ENCODE measurements at places on chromosomes 2 and 18. TPM values are rescaled to one million over a fixed set of nuclear protein-coding genes. Genes with fewer than 3 reads are reported as not detected.

The STAM2 gene
- polyA plus RNA-seq: 13.6 TPM

The CCDC178 gene
- 1.5 TPM for polyA plus RNA-seq

The KCNF1 gene
- 0.68 TPM for polyA plus RNA-seq

The HTRA2 gene
- 37.3 TPM for polyA plus RNA-seq

The ZNF532 gene
- 53.8 TPM for polyA plus RNA-seq

The STARD6 gene
- not detected for polyA plus RNA-seq

The UGT1A4 gene
- polyA plus RNA-seq: 1.2 TPM

The RNU2-63P gene
- not detected for polyA plus RNA-seq

The EIF5B gene
- polyA plus RNA-seq: 28.9 TPM

The TEX44 gene
- polyA plus RNA-seq: not detected

The C2orf80 gene
- not detected for polyA plus RNA-seq

The IGFBP2 gene
- 162 TPM for polyA plus RNA-seq

The IL1RL2 gene
- 0.33 TPM for polyA plus RNA-seq

The SLC5A7 gene
- 0.95 TPM for polyA plus RNA-seq

GRCh38 chr2:12607971-12608370 lies 108.8 kb upstream of the TRIB2 start:
- no peak for DNase-seq

- DNase-seq: no peak
Measured at GRCh38 chr2:172089633-172090032, 4.3 kb downstream of the DLX1 start.

DNA sequence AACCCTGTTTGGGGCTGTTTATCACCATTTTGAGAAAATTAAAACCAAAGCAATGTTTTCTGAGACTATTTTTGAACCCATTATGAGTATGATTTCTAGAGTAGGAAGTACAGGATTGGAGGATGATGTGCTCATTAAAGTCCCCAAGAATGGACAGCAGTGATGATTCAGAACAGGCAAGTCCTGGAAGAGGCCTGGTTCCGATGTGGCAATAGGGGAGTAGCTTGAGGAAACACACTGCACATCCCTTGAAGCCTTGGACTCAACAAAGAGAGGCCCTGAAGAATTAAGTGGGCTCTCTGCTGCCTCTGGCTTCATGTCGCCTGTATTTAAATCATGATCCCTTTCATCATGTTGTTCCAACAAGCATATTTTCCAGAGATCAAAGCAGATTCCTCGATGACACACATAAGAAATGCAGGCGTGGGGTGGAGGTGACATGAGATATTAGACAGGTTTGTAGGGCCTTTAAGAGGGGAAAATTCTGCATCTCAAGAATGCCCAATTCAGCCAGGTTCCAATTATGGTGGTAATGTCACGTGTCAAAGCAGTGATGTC lies 242.2 kb downstream of the FHOD3 start:
- no peak for DNase-seq

- DNase-seq: peak; percentile 98
Measured at GRCh38 chr2:85772019-85772745, 18.4 kb downstream of the ATOH8 start.

GRCh38 chr18:35095983-35096676 lies 54.9 kb downstream of the MAPRE2 start:
- no peak for DNase-seq

DNA sequence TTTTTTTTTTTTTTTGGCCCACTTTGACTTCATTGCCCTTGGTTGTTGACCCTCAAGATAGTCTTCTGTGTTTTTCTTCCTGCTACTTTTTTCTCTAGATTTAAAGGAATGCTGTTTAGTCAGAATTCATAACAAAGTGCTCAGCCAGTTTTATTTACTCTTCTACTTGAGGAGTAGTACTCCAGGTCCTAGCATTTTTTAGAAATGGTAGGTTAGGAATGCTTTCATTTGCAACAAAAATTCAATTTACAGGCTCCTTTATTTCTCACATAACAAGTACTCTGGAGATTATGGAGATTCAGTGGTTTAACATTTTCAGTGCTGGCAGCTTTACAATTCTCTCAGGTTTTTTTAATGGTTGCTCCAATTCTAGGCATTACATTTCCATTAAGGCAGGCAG lies 58.2 kb downstream of the KIAA1328 start:
- no peak for DNase-seq

DNA sequence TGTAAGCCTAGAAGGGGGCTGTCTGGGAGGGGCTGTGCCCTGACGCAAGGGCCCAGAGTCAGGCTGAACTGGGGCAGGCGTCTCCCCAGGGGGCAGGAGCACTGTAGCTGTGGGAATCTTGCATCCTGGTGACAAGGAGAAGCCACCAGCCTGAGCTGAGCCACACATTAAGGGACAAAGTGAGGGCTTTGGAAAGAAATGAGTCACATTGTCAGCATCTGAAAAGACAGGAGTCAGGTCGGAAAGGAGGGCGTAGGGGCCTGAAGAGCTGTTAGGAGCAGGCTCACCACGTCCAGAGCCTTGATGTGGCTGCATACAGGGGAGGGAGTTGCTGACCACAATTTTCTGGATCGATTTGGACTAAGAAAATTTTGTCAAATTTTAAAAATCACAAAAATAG lies 298.6 kb downstream of the CYP26B1 start:
- no peak for DNase-seq

DNA sequence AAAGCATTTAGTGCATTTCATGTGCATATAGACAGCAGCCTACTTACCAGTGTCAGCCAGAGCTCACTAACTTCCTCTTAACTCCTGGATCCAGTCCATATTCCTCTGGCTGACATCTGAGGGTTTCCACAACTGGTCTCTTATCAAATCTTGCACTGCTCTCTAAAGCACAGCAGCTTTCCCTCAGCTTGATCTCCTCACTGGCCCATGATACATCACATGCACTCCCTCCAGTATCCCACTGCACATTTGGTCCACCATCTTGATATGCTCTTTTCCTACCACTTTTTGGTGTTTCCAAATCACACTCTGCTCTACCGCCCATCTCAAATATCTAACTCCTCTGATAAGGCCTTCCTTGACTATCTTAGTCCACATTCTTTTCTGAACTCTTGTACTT lies 105.0 kb upstream of the ZFP36L2 start:
- no peak for DNase-seq

GRCh38 chr2:161650116-161651015 lies 26.1 kb downstream of the SLC4A10 start:
- DNase-seq: no peak

DNA sequence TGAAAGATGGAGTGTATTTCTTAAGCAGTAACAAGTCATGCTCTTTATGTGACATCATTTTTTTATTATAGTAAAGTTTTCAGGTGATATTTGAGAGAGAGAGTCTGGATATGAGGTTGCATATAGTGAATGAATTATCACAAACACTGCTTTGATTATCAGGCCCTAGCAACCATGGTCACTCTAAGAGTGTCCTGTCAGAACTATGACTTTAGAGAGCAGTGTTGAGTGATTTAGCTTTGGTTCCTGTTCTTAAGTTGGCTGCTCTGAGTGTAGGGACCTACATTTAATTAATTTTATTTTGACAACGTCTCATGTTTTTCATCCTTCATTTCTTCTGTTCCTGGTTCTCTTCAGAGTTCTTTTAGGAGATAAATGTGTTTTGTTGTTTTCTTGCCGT lies 275.5 kb downstream of the KCNJ3 start:
- no peak for DNase-seq

GRCh38 chr2:179636995-179637394 lies 224.4 kb downstream of the ZNF385B start:
- no peak for DNase-seq

GRCh38 chr18:35136248-35136647 lies 95.0 kb downstream of the MAPRE2 start:
- DNase-seq: no peak

GRCh38 chr2:23617167-23617810 lies 232.3 kb downstream of the KLHL29 start:
- peak; percentile 68 for DNase-seq

DNA sequence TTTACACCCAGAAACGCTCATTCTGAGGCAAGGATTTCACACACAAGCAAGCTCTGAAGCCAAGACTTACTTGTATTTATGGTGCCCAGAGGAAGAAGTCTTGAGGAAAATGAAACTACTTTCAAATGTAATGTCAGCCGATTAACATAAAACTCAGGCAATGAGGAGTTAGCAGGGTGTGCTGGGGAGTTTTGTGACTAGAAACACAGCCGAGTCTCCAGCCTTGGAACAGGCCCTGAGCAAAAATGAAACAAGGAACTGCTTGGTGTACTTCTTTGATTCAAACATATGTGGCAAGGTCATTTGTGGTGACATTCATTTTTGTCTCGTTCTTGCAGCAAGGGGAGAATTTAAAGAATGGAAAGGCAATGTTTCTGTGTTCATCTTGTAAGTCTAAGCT lies 4.5 kb downstream of the DYTN start:
- no peak for DNase-seq

DNA sequence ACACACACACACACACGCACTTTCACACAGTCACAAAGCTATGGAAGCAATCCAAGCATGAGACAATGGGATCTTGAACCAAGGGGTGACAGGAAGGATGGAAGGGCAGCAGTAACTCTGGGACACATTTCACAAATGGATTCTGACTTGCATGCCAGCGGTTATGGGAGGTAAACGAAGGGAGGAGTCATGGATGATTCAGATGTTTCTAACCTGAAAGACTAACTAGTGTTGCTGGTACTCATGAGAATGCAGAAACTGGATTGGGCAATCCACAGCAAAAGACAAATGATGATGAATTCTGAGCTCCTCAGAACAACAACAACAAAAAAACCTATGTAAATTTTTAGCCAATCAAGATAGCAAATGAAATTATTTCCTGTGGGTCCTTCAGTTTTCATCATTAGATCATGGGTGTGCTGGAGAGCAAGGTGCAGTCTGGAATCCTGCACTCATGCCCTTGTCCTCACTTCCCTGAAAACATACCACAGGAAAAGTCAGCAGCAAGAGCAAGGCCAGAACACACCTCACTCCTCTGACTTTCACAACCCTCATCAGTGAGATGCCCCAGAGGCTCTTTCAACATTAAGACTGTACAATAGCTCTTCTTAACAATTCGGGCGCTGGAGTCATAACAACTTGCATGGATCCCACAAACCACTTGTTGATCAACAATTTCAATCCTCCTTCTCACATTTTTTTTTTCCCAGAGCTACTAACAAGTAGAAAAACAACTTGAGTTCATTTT lies 32.6 kb downstream of the ABCA12 start:
- no peak for DNase-seq

- DNase-seq: no peak
Measured at GRCh38 chr2:217182926-217183325, 323.1 kb upstream of the TNP1 start.

GRCh38 chr2:198017068-198017467 lies 212.7 kb downstream of the PLCL1 start:
- DNase-seq: no peak

DNA sequence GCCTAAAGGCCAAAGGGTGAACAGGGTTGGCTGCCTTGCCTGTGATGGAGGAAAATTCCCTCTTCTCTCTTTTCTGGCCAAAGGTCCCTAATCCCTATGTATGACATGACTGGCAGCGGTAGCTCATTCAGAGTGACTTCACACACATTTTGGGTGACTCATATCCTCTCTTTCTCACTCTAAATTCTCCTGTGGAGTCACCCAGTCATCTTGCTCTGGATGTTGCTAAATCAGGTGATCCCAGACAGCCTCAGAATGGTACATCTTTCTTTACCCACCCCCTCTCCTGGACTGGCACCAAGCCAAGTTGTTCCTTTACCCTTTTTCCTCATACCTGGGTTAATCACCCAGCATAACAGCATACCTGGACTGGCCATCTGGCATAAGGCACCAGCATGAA lies 77.2 kb downstream of the NEURL3 start:
- no peak for DNase-seq

GRCh38 chr18:77098538-77099174 lies 33.9 kb downstream of the MBP start:
- no peak for DNase-seq

- no peak for DNase-seq
Measured at GRCh38 chr2:96145848-96146152, 560 bp upstream of the DUSP2 start.

DNA sequence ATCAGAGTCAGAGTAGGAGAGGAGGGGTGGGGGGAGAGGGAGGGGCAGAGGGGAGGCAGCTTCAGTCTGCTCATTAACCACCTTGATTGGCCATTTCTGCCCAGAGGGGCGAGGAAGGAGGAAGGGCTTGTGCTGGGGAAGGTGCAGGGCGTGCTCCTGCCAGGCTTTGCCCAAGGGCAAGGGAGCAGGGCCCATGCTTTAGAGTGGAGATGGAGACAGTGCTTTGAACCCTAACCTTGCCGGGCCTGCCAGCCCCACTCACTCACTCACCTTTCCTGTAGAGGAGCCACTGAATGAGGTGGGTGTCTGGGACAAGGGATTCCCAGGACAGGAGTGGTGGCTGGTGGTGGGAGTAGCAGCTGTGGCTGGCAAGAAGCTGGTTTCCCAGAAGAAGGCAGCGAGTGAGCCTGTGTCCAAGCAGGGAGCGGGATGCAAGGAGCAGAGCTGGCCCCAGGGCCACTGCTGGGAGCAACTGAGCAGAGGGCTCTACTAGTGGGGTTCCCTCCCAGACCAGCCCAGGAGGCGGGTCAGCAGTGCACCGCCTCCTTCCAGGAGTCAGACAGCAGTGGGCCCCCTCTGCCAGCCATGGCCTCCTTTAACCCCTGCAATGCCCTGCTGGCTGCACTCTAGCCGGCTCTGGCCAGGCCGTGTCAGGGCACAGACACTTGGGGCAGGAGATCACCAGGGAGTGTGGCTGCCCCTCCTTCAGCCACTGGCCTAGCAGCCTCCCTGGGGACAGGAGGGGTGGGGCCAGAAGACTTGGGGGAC lies 3.6 kb upstream of the RUFY4 start:
- no peak for DNase-seq

GRCh38 chr2:70489165-70489564 lies 64.5 kb downstream of the TGFA start:
- DNase-seq: no peak

DNA sequence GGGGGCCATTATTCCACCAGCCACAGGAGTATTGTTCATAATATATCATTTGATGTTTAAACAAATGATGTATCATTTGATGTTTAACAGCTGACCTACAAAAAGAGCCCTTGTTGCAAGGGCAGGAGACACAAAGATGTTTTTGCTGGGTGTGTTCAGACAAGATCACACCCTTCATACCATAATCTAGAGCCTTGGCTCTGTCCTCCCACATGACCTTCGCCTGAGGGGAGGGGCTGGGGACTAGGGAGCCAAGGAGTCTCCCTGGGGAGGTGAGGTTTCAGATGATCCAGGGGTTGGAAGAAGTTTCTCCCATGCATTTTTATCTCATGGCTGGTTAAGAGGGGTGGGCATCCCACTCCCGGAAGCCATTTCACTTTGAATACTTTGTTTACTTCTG lies 33.5 kb downstream of the CDC42EP3 start:
- DNase-seq: no peak

DNA sequence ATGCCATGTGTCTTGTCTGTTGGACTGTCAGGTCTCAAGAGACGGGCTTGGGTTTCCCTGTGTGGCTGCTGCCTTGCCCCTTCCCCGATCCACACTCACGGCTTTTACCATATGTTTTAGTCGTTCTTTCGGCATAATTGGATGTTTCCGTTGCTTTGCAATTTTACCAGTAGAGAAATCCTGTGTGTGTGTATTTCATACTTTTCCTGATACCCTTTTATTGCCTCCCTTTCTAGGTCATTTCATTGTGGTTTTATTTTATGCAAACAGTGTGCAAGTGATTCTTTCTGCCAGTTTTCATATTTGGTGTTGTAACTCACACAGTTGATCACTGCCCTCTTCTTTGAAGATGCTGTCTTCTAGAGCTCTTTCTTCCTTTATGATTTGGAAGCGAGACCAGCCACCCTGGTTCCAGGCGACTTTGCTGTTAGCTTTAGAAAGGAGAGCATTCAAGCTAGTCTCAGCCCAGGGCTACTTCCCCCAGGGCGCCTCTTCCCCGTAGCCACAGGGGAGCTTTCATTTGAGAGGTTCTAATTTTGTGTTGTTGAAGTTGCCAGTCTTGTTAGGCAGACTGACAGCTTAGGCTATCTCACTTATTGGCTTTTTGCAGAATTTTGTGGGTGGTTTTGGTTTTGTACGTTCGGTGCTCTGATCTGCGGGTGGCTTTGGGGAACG lies 17.0 kb downstream of the SH3BP4 start:
- no peak for DNase-seq

Data from urinary bladder (tissue), 4 donors.